Activated B cell treated with CpG ODN at 0.5 μM for 24 hours (primary cell): ENCODE measurements at places on chromosomes 5 and 9.

DNA sequence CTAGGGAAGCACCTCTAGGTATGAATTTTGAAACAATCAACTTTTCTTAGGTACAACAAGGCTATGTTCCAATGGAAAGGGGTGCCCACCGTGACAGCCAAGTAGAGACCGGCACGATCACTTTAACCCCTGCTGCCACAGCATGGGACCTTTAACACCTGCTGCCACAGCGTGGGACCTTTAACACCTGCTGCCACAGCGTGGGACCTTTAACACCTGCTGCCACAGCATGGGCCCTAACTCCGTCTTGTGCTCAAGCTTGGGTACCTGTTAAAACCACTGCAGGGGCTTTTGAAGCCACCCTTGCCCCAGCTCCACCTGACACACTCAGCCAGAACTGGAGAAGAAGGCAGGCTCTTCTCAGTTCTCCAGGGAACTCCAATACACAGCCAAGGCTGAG, 18.2 kb upstream of the MXD3 start:
- DNase-seq = no peak

DNA sequence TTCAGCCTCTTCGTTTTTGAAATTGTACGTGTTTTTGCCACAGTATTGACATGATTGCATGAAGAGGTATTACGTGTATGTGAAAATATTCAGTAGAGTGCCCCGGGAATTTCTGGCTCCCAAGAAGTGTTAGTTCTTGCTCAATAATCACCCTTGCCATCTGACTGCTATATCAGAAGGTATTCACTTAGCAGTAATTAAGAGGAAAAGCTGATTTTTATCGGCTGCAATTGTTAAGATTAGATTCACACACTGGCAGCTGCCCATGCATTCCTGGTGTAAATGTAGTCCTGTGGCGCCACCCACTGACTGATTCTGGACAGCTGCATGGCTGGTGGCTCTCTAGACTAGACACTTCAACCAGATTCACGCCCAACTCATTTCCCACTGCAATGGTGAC, 440.1 kb upstream of the ADAMTS16 start:
- no peak for DNase-seq

DNA sequence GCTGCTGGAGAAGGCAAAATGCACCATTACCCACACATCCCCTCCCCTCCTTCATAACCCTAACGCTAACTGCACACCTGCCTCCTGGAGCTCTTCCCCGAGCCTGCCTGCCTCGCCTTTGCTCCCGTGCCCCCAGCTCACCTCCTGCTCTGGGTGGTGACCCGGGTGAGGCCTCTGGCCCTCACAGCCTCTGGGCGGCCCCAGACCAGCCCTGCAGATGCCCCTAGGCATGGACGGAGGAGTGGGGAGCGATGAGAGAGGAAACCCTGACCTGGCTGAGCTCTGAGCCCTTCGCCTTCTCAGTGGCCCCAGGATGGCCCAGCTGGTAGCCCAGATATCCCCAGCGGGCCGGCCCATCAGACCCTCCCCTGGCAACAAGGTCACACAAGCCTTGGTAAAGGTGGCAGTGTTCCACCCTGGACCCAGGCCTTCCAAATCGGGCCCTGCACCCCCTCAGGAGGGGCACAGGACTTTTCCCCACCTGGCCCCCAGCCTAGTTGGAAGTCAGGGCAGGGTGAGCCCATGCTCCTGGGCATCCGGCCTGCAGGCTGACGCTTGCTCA, 14.5 kb upstream of the CAMSAP1 start:
- no peak for DNase-seq

DNA sequence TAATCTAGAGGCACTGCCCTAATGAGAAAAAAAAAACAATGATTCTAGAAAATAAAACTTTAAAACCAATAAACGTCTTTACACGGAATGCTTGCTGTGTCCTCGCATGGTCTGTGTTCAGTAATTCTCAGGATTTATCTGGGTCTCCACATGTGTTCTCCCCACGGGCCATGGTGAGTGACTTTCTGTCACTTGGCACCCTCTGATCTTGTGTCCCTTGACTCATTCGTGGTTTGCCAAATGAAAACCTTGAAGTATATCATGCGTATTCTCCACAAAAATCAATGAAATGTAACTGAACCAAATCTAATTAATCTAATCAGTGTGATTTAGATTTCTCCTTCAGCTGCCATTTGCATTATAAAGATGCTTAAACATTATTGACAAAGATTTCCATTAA, 48.0 kb downstream of the UBE2QL1 start:
- DNase-seq = no peak

DNA sequence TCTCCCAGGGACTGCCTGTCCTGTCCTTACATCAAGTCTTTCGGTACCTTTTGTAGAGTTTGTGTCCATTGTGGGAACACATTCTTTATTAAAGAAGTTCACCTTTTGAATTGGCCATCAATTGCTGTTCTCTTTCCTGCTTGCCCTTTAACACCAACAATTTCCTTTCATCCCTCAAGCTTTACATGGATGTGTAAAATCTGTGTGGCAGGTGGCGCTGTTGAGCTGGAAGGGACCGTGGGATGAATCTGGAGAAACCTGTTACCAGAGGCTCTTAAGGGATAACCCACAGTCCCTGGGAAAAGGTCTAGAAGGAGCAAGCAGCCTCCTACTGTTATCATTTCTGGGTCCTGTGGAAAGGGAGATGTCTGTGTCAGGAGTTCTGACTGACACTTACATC, 7.9 kb upstream of the ZFP62 start:
- peak; percentile 45 for DNase-seq

DNA sequence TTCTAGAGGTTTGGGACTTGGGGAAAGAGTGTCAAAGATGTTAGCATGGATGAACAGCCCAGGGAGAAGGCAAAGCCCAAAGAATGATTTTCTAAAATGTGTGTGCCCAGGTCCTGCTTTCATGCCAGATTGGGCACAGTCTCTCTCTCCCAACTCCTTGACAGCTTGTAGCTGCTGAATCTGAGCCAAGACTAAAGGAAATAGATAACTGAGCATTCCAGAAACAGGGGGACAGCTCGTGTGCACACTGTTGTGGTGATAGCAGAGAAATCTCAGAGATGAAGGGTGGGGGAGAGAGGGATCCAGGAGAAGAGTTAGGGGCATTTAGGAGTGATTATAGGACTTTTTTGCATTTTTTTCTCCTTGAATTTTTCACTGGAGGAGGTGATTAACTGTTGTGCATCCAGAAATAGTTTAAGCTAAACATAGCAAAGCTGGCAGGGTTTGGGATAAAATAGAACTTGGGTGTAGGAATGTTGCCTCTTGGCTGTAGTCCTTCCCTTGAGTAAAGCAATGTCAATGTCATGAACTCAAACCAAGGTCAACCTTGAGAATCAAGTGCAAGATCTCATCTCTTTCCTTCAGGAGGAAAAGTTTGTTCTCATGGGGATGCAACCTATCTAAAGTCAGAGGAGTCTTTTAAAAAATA, 245.9 kb downstream of the SH3GL2 start:
- no peak for DNase-seq

- DNase-seq = no peak
These were observed 36.3 kb upstream of the FBXL17 start for GRCh38 chr5:108418197-108418596.

DNA sequence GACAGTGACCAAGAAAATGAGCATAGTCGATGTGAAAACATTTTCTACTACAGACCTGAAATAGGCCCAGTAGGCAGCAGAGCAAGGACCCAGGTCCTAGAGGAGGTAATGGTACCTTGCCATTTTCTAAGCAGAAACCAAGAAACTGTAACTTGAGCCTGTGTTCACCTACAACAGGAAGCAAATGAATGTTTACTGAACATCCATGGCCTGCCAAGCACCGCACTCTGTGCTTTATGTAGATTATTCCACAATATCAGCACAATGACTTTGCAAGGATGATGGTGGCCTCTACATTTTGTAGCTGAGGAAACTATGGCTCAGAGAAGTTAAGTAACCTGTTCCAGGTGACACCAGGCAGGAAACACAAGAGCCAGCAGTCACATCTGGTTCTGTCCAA, 215.3 kb downstream of the SPOCK1 start:
- DNase-seq = no peak

GRCh38 chr9:37300620-37301019, 121.9 kb upstream of the GRHPR start:
- DNase-seq = no peak

GRCh38 chr9:93673021-93673838, 96.8 kb downstream of the PHF2 start:
- peak; percentile 9 for DNase-seq

- DNase-seq = no peak
These were observed 300.7 kb upstream of the IZUMO3 start for GRCh38 chr9:24846248-24846912.

DNA sequence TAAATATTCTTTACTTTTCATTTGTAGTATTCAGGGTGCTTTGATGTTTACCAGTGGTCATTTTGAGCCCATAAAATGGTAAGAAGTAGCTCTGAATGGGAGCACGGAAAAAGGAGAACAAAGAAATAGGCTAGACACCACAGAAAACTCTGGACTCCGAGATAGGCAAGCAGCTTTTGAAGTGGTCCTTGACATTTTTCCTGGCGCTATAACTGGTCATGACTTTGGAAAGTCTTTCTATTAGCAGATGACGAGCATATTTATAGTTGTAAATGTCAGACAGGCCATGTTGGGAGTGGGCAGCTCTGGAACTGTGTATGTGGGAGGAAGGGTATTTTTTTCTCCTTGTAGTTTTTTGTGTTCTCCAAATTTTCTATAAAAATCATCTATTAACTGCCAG, 126.1 kb upstream of the POC5 start:
- no peak for DNase-seq

DNA sequence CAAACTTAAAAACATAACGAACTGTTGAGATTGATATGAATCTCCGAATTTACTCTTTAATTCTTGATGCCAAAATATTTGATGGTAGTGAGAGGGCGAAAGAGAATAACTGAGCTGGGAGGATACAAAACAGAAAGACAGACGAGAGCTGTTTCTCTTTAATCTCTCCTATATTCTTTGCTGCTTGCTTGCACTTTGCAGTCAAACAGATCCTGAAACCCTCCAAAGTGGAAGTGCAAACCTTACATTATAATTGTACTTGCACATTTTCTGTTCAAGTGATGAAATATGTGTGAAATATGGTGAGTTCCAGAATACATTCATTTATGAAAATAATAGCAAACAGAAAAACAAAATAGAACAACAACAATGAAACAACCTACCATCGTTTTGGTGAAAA, 63.8 kb downstream of the PAM start:
- DNase-seq = no peak

GRCh38 chr5:110262749-110263148, 463.7 kb downstream of the TMEM232 start:
- DNase-seq = no peak

- DNase-seq = no peak
These were observed 495.1 kb downstream of the CDH18 start for GRCh38 chr5:19492861-19493260.
